ENCODE measurements at places on chromosomes 7 and 10.

GRCh38 chr10:35822316-35822715 is 180.2 kb upstream of the FZD8 start:
- no peak for DNase-seq

DNA sequence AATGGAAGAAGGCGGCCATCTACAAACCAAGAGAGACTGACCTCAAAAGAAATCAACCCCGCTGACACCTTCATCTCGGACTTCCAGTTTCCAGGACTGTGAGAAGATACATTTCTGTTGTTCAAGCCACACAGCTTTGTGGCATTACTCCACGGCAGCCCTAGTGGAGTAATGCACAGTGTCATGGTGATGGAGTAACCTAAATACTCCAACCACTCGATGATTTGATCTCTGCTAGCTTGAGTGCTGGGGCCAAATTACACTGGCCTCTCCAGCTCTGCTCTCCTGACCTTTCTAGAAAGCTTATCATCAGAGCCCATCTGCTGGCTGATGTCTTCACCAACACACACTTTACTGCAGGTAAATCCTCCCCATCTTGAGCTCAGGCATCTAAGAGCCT is 52.2 kb downstream of the GALNT17 start:
- DNase-seq = no peak

GRCh38 chr7:26141077-26141476 is 10.9 kb upstream of the NFE2L3 start:
- no peak for DNase-seq

DNA sequence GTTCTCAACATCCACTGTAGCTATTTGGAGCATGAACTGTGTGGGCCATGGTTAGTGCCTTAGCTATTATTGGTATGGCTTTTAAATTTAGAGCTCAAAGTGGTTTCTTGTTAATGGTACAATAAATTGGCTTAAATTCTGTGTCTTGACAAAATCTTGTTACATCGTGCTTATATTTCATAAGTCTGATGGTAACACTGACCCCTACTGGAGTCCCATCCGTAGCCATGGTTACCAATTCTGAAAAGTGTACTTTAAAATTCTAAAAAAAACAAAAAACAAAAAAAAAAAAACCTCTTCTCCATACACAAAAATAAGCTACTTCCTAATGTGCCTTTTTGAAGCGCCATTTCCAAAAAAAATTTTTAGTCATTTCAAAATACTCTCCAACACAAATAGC is 6.4 kb upstream of the RPP30 start:
- DNase-seq = no peak

GRCh38 chr10:127196282-127197153 is at the start of gene INSYN2A:
INSYN2A (minus strand) TSS chr10:127196591; CDS start chr10:127176395, 20,196 bp downstream.
- DNase-seq = no peak

GRCh38 chr10:8403711-8404371 is 349.4 kb downstream of the GATA3 start:
- DNase-seq = no peak

DNA sequence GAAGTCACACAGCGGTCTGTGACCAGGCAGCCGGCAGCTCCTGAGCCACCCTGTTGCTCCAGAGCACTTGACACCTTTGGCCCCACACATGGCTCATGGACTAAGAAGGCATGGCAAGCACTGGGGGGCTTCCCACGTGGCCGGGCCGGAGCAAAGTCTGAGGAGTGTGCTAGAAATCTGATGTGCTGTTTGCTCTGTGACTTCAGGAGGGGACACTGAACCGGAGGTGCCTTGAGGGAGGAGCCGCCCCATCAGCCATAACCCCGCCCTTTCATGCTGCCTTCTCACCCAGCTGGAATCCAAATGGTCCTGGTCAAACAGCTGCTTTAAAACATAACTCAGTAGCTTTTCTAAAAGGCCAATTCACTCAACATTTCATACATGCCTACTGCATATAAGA is 33.5 kb downstream of the PROSER2 start:
- DNase-seq = no peak

DNA sequence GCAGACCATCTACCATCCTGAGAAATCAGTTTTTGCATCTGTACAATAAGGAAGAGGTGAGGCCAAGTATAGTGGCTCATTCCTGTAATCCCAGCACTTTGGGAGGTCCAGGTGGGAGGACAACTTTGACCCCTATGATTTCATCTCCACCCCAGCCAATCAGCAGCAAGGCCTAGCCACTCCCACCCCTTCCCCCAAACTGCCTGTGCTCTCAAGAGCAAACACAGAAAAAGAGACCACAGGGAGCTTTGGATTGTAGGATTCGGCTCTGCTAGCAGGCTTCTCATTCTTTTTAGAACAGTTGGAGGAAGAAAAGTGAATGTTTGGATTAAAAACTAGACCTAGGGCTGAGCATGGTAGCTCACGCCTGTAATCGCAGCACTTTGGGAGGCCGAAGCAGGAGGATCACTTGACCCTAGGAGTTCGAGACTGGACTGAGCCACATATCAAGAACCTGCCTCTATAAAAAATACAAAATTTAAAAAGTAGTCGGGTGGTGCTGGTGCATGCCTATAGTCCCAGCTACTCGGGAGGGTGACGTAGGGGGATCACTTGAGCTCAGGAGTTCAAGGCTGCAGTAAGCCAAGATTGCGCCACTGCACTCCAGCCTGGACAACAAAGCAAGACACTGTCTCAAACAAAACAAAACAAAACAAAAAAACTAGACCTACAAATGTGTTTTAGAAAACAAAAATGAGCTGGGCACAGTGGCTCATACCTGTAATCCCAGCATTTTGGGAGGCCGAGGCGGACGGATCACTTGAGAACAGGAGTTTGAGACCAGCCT is 25.1 kb upstream of the PROSER2 start:
- DNase-seq = no peak

DNA sequence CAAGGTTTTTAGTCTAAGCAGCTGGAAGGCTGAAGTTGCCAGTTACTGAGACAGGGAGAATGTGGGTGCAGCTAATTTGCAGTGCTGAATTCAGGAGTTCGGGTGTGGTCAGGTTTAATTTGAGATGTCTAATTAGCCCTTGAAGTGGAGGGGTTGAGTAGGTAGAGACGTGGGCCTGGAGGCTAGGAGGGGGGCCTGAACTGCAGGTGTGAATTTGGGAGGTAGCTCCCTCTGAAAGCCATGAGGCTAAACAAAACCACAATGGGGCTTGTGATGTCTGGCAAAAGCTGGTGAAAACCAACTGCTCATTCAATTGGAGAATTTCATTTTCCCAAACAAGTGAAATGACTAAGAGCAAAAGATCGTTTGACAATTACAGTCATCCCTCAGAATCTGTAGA is 246.0 kb upstream of the NFE2L3 start:
- DNase-seq = no peak

DNA sequence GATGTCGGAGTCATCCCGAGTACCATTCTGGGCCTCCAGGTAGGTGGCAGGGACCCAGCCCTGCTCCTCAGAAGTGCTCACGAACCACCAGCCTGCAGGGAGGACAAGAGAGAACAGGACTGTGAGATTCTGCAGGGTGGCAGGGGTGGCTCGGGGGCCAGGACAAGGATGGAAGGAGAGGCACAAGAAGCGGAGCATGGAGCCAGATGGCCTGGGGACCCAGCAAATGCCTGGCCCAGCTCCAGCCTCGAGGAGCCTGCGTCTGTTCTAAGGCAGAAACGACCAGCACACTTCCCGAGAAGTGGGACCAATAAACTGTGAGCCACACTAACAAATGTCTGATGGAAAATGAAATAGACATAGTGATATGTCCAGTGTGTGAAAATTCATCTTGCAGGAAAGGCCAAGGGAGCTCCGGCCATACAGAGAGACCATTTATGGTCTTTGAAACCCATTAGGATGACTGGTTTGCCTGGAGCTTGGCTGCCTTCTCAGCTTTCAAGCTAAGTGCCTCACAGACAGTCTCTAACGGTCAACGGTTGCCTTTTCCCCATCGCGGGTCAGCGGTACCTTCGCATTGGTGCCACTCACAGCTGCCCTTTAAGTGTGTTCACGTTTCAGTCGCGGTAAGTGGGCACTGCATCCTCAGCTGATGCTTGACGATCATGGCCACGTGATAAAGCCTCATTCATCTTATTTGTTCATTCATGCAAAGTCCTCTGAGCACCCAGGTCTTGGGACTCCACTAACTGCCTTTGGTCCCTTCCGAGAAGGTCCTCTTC is 133.8 kb downstream of the NEURL1 start:
- no peak for DNase-seq

DNA sequence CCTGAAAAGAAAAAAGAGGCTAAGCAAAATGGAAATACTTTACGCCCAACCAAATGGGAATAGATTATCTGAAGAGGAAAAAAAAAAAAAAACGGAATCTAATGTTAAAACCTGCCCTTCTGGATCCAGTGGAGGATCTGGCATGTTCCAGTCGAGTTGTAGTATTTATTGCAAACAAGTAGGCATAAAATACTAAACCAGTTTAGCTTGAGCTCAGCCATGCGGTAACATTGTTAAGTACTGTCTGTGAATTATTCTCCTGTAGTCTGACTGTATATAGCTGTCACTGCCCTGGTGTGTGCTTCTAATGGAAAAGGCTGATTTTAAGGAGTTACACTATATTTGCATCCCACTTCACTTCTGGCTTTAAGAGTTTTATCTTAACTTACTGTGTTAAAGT is 40.3 kb downstream of the CELF2 start:
- DNase-seq = no peak

- DNase-seq = no peak
Observed at GRCh38 chr10:69321865-69322264, 43.6 kb downstream of the HK1 start.

GRCh38 chr7:75878312-75878768 is 494 bp upstream of the RHBDD2 start:
- DNase-seq = no peak

DNA sequence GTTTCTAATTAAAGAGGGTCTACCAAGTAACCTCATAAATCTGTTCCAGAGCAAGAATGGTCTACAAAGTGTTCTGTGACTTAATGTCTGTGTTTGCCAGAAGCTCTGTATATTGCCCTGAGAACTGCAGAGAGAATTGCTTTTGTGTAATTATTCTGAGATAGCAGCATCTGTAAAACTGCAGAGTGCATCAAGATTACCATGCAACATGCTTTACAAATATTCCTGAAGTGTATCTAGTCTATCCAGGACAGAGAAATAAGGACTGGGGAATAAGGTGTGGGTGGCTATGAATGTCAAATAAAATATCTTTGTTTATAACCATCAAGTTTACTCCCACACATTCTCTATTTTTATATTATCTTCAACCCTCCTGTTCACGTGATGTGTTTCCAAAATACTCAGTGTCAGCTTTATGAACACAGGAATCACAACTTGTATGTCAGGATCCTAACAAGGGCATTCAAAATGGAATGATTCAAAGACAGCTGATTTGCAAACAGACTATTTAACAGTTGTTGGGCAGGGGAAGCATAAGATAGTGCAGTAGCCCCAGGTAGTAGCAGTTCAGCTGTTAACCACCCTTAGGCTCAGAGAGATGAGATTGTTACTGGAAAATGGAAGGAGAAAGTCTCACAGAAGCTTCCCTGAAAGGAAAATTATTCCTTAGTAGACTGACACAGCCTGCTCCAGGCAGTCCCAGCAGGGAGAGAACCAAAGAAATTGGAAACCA is 15.3 kb upstream of the LIPA start:
- DNase-seq = no peak

GRCh38 chr7:15845868-15846267 is 159.4 kb upstream of the MEOX2 start:
- DNase-seq = no peak

GRCh38 chr7:155198196-155198892 is 99.3 kb upstream of the INSIG1 start:
- DNase-seq = no peak

DNA sequence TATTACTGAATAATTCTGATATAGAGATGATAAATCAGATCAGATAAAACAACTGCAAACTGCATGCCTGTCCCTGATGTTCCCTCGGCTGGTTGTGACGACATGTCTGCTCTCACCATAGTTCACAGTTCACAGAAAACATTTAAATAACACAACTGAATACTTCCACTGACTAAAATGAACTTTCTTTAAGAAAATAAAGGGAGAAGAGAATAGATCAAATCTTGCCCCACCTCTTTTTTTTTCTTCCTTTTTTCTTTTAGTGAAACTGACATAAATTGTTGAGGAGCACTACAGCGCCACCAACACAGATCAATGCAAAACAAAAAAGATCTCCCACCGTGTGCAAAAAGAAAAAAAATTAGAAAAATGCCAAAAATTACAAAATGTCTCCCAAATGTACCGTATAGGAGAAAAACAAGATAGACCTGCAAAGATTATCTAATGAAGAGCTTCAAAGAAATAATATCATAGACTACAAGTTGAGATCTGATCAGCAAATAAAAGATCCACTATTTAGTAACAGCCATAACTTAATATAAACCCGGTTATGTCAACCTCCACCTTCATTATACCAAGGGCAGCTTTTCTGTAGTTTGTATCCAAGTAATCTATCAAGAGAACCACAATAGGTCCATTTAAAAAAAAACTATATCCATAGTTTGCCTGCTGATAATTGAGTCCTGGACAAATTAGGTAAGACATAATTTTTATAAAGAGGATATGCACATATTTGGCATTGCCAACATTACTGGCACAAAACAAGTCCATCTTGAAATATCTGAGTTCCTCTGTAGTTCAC is 30.7 kb upstream of the EPC1 start:
- no peak for DNase-seq

DNA sequence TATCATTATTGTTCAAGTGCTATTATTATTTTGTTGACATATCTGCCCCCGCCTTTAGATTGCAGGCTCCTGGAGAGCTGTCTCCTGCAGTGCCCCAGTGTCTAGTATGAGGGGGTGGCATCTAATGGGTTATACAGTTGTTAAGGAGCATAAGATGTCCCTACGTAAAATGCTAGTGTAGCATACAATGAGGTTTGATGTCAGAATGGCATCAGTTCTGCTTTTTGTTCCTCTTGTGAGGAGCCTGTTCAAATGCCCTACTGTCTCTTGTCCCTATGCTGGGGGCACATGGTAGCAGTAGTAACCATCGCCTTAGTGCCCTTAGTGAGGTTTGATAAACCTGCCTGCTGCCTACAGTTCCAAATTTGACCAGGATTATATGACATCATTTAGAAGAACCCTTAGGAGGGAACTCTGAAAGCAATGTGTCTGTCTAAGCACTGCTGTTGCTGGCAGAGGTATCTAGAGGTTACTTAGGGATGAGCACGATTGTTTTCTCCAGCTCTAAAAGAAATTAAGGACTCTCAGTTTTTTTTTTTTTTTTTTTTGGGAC is 9.7 kb downstream of the CREM start:
- no peak for DNase-seq

GRCh38 chr10:17001297-17001744 is 128.3 kb downstream of the CUBN start:
- DNase-seq = no peak

Measured in esophagus squamous epithelium (tissue), 5 donors.